ENCODE measurements at places on chromosomes 7 and 10. TPM values are rescaled to one million over a fixed set of nuclear protein-coding genes. Genes with fewer than 3 reads are reported as not detected.

AQP1 gene
- polyA plus RNA-seq, result 77.4 TPM

OR2A12 gene
- polyA plus RNA-seq, result not detected

VIPR2 gene
- 0.07 TPM for polyA plus RNA-seq

SRPK2 gene
- 7.3 TPM for polyA plus RNA-seq

NIPSNAP2 gene
- polyA plus RNA-seq, result 67.0 TPM

NAT16 gene
- not detected for polyA plus RNA-seq

ZNF655 gene
- polyA plus RNA-seq, result 37.6 TPM

LBX1 gene
- polyA plus RNA-seq, result not detected

CYP17A1 gene
- polyA plus RNA-seq, result 2,313 TPM

SAP25 gene
- 3.6 TPM for polyA plus RNA-seq

JAKMIP3 gene
- polyA plus RNA-seq, result 2.1 TPM

RAMP3 gene
- 57.7 TPM for polyA plus RNA-seq

GALNT17 gene
- polyA plus RNA-seq, result 5.1 TPM

CASP7 gene
- 7.1 TPM for polyA plus RNA-seq

HYCC1 gene
- 3.8 TPM for polyA plus RNA-seq

LRRC18 gene
- not detected for polyA plus RNA-seq

LRRN3 gene
- 21.2 TPM for polyA plus RNA-seq

CDHR1 gene
- 7.7 TPM for polyA plus RNA-seq

OAT gene
- polyA plus RNA-seq, result 203 TPM

LRRD1 gene
- polyA plus RNA-seq, result 0.08 TPM

GBX1 gene
- not detected for polyA plus RNA-seq

SMNDC1 gene
- polyA plus RNA-seq, result 9.8 TPM

ECHDC3 gene
- polyA plus RNA-seq, result 26.9 TPM

KCND2 gene
- polyA plus RNA-seq, result 0.32 TPM

VWDE gene
- polyA plus RNA-seq, result 11.1 TPM

GRM3 gene
- 0.40 TPM for polyA plus RNA-seq

SORCS1 gene
- 0.80 TPM for polyA plus RNA-seq

RNLS gene
- 7.2 TPM for polyA plus RNA-seq

PDZD7 gene
- polyA plus RNA-seq, result 0.18 TPM

MYH16 gene
- polyA plus RNA-seq, result not detected

GFRA1 gene
- polyA plus RNA-seq, result 1.8 TPM

SFTPA1 gene
- 0.84 TPM for polyA plus RNA-seq

FXYD4 gene
- polyA plus RNA-seq, result not detected

SLC18A3 gene
- not detected for polyA plus RNA-seq

CCL24 gene
- polyA plus RNA-seq, result 0.64 TPM

DIP2C gene
- polyA plus RNA-seq, result 12.2 TPM

TFEC gene
- 9.0 TPM for polyA plus RNA-seq

PDK4 gene
- polyA plus RNA-seq, result 82.0 TPM

RADIL gene
- 5.2 TPM for polyA plus RNA-seq

SPDYE16 gene
- 0.40 TPM for polyA plus RNA-seq

GPRIN2 gene
- 0.17 TPM for polyA plus RNA-seq

DNAH11 gene
- 8.8 TPM for polyA plus RNA-seq

NEUROG3 gene
- polyA plus RNA-seq, result not detected

GIMAP4 gene
- polyA plus RNA-seq, result 35.6 TPM

Measured in adrenal gland (tissue), 19 donors.